ENCODE measurements at places on chromosomes 5 and 9.
A peak's percentile ranks its signal among the peaks of the same experiment; 100 is the strongest.

- no peak for DNase-seq
These were observed 26.8 kb upstream of the LHX2 start for GRCh38 chr9:123984802-123985201.

- DNase-seq, result no peak
These were observed 98.3 kb upstream of the PRRC1 start for GRCh38 chr5:127418974-127419682.

GRCh38 chr5:1510631-1511030 lies 13.1 kb downstream of the LPCAT1 start:
- DNase-seq, result no peak

- DNase-seq, result no peak
These were observed 112.8 kb upstream of the SAP30L start for GRCh38 chr5:154333016-154333415.

DNA sequence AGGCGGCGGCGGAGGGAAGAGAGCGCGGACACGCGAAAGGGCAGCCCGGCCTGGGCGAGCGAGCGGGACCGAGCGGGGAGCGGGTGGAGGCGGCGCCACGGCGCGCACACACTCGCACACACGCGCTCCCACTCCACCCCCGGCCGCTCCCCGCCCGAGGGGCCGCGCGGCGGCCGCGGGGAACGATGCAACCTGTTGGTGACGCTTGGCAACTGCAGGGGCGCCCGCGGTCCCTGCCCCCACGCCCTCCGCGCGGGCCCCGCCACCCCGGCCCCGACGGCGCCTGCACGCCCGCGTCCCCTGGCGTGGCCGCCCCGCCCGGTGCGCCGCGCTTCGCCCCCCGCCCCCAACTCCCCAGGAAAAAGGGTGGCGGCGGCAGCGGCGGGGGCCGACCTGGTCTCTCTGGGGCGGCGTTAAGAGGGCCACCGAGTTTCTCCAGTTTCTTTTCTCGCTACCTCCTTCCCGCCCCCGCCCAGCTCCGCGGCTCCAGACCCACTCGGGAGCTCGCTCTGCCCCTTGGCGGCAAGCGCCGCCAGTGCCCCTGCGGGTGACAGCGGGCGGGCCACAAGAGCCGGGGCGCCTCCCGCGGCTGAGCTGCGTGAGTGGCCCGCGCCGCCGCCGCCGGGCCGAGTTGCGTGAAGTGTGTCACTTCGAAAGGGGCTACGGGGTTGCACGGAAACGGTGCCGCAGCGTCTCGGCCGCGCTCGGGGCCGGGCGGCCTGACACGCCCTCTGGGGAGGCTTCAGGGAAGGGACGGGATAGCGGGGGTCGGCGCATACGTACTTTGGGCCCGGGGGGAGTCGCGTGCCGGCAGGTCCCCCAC lies at the start of gene NR3C1:
TSS of gene NR3C1 (minus strand) at position 94 of the 823 bp plus-strand sequence. CDS start 2,847 bp downstream, outside the sequence.
- DNase-seq, result peak; percentile 89

DNA sequence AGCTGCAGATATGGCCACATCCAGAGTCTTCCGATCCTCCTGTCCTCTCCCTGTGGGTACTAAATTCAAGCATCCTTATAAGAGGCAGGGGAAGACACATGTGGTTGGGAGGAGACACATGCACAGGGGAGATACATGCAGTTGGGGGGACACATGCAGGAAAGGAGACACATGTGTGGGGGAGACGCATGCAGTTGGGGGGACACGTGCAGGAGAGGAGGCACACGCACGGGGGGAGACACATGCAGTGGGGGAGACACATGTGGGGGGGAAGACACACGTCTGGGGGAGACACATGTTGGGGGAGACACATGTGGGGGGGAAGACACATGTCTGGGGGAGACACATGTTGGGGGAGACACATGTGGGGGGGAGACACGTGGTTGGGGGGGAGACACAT lies 21.2 kb upstream of the OLFM1 start:
- no peak for DNase-seq

DNA sequence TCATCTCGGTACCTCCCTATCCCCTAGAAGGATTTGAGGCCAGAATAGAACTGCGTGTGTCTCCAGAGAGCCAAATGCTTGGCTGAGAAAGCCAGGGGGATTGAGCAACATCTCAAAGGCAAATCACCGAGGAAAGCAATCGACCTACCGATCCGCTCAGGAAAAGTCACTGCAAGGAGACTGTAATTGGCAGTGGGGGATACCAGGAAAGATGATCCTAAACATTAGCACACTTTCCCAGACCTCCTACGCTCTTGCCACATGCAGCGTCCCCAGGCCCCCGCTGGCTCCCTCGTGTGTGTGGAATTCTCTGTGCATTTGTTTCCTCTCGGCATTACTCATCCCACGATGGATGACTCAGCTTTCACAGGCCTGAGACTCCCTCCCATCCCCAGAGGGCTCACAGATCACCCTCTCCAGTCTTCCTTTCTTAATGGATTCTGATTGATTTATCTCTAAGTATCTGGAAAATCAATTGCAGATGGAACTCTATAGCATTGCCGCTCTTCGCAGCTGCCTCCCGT lies 82.2 kb upstream of the ICE1 start:
- peak; percentile 97 for DNase-seq

DNA sequence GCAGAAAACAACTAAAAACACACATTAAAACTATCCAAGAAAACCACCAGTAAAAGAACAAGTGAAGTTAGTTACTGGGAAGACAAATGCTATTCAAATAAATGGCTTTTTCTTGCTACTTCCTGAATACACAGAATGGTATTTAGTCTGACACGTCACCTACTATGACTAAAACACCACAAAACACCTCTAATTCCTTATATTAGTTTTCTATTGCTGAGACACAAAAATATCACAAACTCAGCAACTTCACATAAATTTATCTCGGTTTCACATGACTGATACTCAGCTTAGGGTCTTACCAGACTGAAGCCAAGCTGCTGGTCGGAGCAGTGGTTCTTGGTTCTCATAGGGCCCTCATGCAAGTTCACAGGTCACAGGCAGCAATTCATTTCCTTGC lies 5.4 kb downstream of the DMAC1 start:
- DNase-seq, result no peak

DNA sequence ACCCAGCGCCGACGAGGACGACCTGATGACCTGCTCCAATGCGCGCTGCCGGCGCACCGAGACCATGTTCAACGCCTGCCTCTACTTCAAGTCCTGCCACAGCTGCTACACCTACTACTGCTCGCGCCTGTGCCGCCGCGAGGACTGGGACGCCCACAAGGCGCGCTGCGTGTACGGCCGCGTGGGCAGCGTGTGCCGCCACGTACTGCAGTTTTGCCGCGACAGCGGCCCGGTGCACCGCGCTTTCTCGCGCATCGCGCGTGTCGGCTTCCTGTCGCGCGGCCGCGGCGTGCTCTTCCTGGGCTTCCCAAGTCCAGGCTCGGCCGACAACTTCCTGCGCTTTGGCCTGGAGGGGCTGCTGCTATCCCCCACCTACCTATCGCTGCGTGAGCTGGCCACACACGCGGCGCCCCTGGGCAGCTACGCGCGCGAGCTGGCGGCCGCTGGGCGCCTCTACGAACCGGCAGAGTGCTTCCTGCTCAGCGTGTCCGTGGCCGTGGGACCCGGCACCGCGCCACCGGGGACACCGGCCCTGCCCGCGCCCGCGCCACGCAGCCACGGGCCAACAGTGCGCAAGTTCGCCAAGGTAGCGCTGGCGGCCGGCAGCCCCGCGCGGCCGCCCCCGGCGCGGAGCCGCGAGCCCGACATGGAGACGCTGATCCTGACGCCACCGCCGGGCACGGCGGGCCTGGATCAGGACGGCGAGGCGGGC lies 2.7 kb upstream of the PHPT1 start:
- DNase-seq, result no peak

GRCh38 chr9:109062543-109062942 lies 49.2 kb upstream of the CTNNAL1 start:
- DNase-seq, result no peak

- DNase-seq, result peak; percentile 93
These were observed 5.4 kb upstream of the HMHB1 start for GRCh38 chr5:143806579-143806978.

DNA sequence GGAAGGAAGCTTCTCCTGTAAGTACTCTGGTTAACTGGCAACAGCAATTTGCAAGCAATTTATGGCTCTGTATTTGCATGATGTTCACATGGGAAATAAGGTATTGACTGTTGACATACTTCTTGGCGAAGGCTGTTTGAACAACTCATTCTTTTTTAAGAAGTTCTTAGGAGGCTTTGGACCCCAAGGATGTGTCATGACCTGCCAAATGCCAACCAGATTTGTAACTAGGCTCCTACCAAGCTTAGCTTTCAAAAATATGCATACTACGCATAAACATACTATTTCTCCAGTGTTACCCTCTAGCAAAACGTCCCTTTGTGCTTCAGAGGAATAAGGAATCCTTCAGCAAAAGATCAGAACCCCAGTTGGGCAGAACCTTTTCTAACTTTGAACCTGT lies 165.2 kb upstream of the MSX2 start:
- peak; percentile 63 for DNase-seq

- no peak for DNase-seq
These were observed 4.0 kb downstream of the HDAC3 start for GRCh38 chr5:141632650-141633049.

GRCh38 chr5:133579766-133580165 lies 32.6 kb downstream of the FSTL4 start:
- no peak for DNase-seq

DNA sequence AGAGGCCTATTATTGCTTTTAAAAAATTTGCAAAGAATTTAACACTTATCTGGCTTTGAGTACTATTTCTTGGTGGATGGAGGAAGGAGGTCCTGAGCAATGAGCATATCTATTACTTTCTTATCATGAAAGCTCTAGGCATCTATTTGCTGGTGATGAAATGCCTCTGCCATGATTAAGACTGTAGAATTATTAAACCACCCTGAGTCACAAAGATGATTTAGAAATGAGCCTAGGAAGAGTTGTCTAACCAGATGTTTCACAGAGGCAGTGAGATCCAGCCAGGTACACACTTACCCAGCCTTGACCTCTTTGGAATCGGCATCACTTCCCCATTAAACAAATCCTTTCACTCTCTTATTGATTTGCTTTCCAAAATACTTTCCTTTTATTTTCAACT lies 304.4 kb upstream of the KIF2A start:
- no peak for DNase-seq

GRCh38 chr5:23996525-23996924 lies 489.1 kb downstream of the PRDM9 start:
- DNase-seq, result no peak

DNA sequence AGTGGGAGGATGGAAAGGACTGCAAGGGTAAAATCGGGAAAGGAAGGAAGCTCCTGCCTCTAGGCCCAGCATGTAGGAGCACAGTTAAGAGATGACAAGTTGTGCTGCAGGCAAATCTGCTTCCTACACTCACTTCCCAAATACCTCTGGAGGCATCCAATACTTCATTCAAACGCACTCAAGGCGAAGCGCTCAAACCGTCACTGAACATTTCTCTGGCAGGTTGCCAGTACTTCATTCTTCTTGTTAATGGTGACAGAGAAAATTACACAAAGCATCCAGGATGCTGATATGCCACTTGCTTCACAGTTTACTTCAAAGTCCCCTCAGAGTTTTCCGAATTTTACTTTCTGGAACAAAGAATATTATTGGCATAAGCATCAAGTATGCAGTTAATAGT lies 59.8 kb downstream of the NREP start:
- no peak for DNase-seq

GRCh38 chr9:75775166-75775565 lies 115.3 kb upstream of the PCSK5 start:
- peak; percentile 9 for DNase-seq

GRCh38 chr5:141879941-141880738 lies 1.9 kb upstream of the PCDH1 start:
- DNase-seq, result no peak

DNA sequence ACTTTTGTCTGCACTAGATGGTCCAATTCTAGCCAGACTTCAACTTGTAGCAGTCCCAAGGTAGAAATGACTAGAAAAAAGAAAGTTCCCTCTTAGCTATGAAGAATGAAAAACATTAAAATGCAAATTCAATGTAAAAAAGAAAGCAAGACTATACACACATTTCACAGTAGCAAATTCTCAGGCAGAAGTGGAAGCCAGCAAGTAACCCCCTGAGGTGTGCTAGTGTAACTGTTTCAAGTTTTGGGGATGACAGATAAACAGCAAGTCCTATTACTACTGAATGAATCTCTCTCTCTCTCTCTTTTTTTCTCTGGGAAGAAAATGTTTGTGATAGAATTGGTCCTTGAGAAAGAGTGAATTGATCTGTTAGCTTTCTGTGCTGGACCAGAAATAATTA lies 185.6 kb downstream of the EFNA5 start:
- DNase-seq, result peak; percentile 26

DNA sequence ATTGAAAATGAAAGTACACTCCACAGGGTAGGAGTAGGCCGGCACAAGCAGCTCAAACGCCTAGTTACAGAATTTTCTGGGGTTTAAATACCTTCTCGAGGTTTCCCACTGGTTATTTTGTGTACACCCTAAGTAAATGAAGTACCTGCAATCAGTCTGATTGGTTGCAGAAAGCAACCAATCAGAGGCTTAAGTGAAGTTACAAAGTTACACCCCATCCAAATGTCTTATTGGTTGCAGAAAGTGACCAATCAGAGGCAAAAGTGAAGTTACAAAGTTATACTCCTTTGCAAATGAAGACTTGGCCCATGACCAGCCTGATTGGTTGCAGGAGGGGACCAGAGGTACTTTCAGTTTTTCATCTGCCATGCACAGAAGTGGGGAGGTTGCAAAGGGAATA lies 33.2 kb upstream of the ERAP2 start:
- no peak for DNase-seq

DNA sequence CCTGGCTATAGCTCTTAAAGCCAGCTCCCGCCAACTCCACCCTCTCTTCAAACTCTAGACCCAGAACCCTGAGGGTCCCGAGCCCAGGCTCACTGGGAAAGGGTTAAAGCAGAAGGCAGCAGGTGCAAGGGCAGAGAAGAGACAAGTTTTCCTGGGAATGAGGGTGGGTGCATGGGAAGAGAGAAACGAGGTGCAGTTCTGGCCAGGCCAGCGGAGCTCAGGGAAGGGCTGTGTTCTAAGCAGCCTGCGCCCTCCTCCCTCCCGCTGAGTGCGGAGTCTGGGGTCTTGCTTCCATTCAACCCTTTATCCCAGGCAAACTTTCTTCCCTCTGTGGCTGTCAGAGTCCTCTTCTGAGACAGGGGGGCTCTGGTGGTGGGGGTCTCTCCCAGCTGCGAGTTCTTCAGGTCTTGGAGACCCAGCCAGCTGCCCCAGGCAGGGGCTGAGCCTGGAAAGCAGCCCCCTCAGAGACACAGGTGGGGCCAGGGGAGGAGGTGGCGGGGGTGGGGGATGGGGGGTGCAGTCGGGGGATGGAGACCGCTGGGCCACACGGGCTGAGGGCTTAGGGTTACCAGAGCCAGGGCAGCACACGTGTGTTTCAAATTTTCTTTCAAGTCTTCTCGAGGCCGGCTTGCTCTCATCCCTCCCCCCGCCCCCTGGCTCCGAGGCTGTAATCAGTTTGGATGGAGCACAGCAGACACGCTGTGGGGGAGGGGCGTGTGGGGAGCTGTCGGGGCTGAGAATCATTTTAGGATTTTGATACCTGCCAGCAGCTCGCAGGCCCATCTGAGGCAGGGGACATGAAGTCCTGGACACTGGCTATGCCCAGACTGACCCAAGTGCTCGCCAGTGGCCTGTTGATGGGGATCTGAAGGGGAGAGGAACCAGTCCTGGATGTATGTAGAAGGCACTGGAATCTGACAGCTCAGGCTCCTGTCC lies 169.6 kb upstream of the SMIM23 start:
- DNase-seq, result no peak

- peak; percentile 87 for DNase-seq
These were observed 49.3 kb downstream of the ZFAND5 start for GRCh38 chr9:72315510-72316311.
